Activated CD4-positive, alpha-beta memory T cell treated with anti-CD3 and anti-CD28 coated beads for 36 hours (primary cell): ENCODE measurements at places on chromosomes 11 and 22. TPM values are rescaled to one million over a fixed set of nuclear protein-coding genes. Genes with fewer than 3 reads are reported as not detected.

DNA sequence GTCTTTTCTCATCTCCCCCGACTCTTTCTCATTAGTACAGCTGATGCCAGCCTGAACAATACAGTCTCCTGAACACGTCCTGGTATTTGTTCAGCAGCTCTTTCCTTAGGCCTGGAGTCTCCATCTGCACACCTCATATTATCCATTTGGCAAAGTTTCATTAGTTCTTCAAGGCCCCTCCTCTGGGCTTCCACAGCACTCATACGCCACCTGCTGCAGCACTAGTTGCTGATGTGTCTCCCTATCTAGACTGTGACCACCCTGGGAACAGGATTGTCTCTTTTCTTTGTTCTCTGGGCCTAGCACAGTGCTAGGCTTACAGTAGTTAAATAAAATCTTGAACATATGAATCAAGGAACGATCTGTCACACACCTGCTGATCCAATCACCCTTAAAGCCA is 17.2 kb downstream of the DCHS1 start:
- H3K4me3 ChIP-seq = no peak overlapping the region
- no peak overlapping the region for H3K27ac ChIP-seq

GRCh38 chr11:25890626-25891260 is 441.2 kb upstream of the ANO3 start:
- H3K4me3 ChIP-seq = no peak overlapping the region
- no peak for DNase-seq
- H3K27ac ChIP-seq = no peak overlapping the region
- no peaks in the 10 kb centered on the region for H3K36me3 ChIP-seq

DNA sequence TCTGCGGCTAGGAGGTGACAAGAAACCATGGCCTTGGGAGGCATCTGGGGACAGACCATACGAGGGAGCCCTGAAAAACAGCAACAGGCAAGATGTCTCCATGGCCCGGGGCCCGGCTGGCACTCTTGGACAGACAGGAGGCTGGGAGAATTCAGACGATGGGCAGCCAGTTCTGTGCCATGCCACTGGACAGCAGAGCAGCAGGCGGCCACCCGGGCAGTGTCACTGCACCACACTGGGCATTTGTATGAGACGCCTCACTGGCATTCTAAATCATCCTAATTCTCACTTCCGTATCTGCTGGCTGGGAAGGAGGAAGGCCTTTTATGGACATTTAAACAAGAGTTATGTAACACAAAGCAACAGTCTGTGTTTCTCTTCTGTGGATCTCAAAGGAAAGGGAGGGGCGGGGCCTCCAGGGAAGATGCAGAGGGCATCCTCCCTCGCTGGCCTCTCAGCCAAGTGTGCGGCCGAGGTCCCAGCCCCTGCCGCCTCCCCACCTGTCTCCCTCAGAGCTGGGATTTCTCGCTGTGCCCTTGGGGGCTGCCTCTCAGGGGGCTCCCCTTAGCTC is 350.3 kb downstream of the SHANK2 start:
- no peak overlapping the region for H3K4me3 ChIP-seq
- no peaks in the 10 kb centered on the region for H3K4me1 ChIP-seq
- no peaks in the 10 kb centered on the region for H3K36me3 ChIP-seq
- DNase-seq = no peak
- no peak overlapping the region for H3K27ac ChIP-seq

FAM181B gene
- total RNA-seq = not detected

NRGN gene
- total RNA-seq = 17.0 TPM

PPFIA1 gene
- 23.1 TPM for total RNA-seq

GRCh38 chr22:29813563-29813962 is 24.5 kb downstream of the ASCC2 start:
- H3K27me3 ChIP-seq = no peaks in the 10 kb centered on the region
- peaks cover 46% of the 10 kb centered on the region for H3K36me3 ChIP-seq
- no peaks in the 10 kb centered on the region for H3K4me1 ChIP-seq
- no peak for DNase-seq
- no peak overlapping the region for H3K4me3 ChIP-seq

GRCh38 chr22:36455571-36456463 is 25.6 kb downstream of the TXN2 start:
- peak overlapping the region; percentile 51 for H3K27ac ChIP-seq
- H3K4me3 ChIP-seq = peak overlapping the region; percentile 53
- H3K4me1 ChIP-seq = peaks cover 39% of the 10 kb centered on the region
- H3K36me3 ChIP-seq = no peaks in the 10 kb centered on the region
- no peaks in the 10 kb centered on the region for H3K27me3 ChIP-seq
- peak; percentile 31 for DNase-seq

NCR3LG1 gene
- total RNA-seq = 0.82 TPM

DNA sequence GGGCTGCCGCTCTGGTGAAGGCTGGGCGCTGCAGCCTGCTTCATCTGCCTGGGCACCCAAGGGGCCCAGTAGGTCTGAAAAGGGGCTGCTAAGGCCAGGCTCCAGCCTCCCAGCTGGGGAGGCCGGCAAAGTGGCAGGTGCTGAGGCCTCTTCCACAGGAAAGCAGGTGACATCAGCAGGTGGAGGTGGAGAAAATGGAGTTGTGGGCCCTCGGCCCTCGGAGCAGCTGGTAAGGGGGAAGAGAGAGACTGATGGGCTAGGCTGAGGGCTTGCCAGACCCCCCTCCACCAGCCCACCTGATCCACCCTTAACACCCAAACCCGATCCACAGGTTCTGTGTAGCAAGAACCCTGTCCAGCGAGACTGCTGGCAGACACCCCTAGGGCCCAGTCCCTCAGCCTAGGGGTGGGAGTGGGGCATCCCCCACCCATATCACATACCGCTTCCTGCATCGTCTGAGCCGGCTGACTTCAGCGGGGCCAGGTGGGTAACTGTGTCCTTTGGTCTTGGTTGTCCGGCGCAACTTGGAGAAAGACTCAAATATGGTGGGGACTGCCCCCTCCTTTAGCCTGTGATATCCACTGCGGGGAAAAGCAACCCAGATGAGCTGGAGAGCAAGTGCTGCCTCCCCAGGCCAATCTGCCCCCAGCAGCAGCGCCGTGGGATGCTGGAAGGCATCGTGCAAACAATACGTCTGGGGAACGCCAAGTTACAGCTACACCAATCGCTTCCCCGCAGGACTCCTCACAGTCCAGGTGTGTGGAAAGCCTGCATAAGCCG is 1.5 kb downstream of the THAP7 start:
- H3K27ac ChIP-seq = peak overlapping the region; percentile 97
- DNase-seq = no peak
- H3K27me3 ChIP-seq = no peaks in the 10 kb centered on the region
- H3K36me3 ChIP-seq = peaks cover 10% of the 10 kb centered on the region

DNA sequence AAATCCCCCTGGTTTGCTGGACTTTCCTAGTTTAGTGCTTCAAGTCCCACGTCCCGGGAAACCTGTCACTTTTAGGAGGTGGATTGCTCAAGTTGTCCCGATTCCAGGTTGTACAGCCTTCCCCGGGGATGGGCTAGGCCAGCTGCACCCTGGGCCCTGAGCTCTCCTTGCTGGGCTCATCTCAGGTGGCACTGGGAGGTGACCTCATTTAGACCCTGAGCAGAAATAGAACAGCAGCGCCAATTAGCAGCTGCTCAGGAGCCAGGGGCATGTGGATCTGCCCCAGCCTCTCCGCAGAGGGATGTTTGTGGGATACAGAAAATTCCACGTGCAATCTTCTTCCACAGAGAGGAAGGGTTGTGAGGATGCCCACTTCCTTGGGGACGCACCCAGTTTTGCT is 9.6 kb upstream of the CERK start:
- no peaks in the 10 kb centered on the region for H3K27me3 ChIP-seq
- peaks cover 4% of the 10 kb centered on the region for H3K36me3 ChIP-seq
- H3K4me3 ChIP-seq = no peak overlapping the region
- H3K4me1 ChIP-seq = peaks cover 27% of the 10 kb centered on the region
- DNase-seq = no peak

OSBPL5 gene
- total RNA-seq = 4.6 TPM

OR2D2 gene
- not detected for total RNA-seq

CRACR2B gene
- total RNA-seq = 2.3 TPM

DNA sequence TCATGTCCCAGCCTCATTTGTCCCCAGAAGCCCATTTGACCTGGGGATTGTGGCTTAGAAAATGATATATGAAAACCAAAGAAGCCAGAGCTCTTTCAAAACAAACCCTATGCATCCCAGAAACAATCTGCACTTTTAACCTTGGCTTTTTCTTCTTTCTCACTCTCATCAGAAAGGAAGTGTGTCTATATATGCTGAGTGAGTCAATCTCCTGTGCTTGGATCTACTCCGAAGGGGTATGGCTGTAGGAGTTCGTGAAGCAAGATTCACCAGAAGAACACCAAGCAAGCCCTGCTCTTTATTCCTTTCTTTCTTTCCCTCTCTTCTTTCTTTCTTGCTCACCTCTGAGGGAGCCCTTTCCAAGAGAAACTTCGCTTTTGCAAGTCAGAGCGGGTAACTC is 636 bp downstream of the PAMR1 start:
- DNase-seq = no peak
- H3K4me1 ChIP-seq = no peaks in the 10 kb centered on the region
- H3K27ac ChIP-seq = no peak overlapping the region
- H3K36me3 ChIP-seq = no peaks in the 10 kb centered on the region
- peaks cover 64% of the 10 kb centered on the region for H3K27me3 ChIP-seq

GRCh38 chr11:67641338-67642172 is 2.0 kb upstream of the TBX10 start:
- H3K27me3 ChIP-seq = peaks cover 3% of the 10 kb centered on the region
- no peak overlapping the region for H3K27ac ChIP-seq
- peaks cover 9% of the 10 kb centered on the region for H3K4me1 ChIP-seq
- no peaks in the 10 kb centered on the region for H3K36me3 ChIP-seq

DNA sequence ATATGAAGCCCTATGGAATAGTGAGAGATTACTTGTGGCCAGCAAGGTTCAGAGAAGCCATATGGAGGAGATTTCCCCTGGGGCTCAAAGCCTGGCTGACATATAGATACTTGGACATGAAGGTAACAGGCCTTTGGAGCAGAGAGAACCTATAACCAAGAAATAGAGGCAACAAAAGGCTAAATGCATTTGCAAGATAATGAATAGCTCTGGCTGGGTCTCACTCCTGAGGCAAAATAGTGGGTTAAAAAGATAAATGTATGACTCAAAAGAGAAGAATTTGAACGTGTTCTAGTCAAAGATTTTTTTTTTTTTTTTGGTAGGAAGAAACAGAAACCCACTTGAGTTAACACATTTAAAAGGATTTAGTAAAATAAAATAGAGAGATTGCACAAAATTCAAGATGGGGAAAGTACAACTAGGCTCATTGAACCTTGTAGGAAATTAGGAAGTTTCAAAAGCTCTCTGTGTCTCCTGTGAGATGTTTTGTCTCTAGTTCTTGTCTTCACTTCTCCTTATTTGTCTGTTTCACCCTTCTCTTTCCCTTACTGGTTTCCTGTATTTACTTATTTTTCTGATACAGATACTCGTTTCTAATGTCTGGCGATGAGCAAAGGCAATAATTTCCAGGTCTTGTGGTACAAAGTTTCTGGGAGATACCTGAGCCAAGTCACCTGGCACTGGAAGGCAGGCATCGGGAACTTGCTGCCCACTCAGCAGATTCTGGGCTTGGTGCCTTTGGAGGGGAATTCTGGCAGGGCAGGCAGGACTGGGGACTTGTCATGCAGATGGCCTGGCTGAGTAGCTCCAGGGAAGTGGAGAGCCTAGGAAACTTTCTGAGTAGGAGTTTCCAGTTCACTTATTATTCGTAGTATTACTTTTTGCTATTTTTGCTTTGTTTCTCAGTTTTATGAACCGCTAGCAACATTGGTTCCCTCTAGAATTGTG is 49.2 kb upstream of the SESN3 start:
- no peak overlapping the region for H3K27ac ChIP-seq
- H3K27me3 ChIP-seq = no peaks in the 10 kb centered on the region
- H3K36me3 ChIP-seq = no peaks in the 10 kb centered on the region
- no peak overlapping the region for H3K4me3 ChIP-seq
- no peak for DNase-seq

CHRNA10 gene
- 0.57 TPM for total RNA-seq

TUT1 gene
- total RNA-seq = 34.2 TPM

GRCh38 chr11:67584205-67584880 is 731 bp downstream of the GSTP1 start:
- DNase-seq = peak; percentile 59
- H3K27me3 ChIP-seq = no peaks in the 10 kb centered on the region
- peak overlapping the region; percentile 73 for H3K27ac ChIP-seq
- peak overlapping the region; percentile 77 for H3K4me3 ChIP-seq
- peaks cover 49% of the 10 kb centered on the region for H3K4me1 ChIP-seq

GRCh38 chr11:92607969-92608722 is 361.3 kb upstream of the MTNR1B start:
- no peaks in the 10 kb centered on the region for H3K4me1 ChIP-seq
- H3K27ac ChIP-seq = no peak overlapping the region
- H3K4me3 ChIP-seq = no peak overlapping the region
- DNase-seq = no peak
- no peaks in the 10 kb centered on the region for H3K27me3 ChIP-seq
- no peaks in the 10 kb centered on the region for H3K36me3 ChIP-seq

ESAM gene
- 0.64 TPM for total RNA-seq

APOL5 gene
- not detected for total RNA-seq

DNA sequence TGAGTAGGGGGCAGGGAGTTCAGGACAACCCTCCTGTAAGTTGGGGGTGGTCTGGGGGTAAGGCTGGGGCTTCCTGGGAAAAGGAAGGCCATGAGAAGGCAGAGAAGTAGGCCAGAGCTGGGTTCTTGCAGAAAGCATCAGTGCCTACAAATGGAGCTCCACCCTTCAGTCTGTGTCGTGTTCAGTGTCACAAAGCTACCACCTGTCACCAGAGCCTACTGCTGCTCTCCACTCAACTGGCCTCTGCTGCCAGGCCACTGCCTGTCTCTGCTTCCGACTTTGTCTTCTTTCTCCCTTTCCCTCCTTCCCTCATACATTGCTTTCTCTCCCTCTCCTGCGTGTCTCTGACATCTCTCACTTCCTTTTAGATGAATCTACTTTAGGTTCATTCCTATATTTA is 3.4 kb upstream of the WBP2NL start:
- no peak for DNase-seq
- H3K36me3 ChIP-seq = peaks cover 4% of the 10 kb centered on the region
- H3K4me3 ChIP-seq = no peak overlapping the region
- H3K27me3 ChIP-seq = no peaks in the 10 kb centered on the region

TNKS1BP1 gene
- 14.0 TPM for total RNA-seq

- DNase-seq = no peak
- H3K4me1 ChIP-seq = no peaks in the 10 kb centered on the region
- H3K4me3 ChIP-seq = no peak overlapping the region
- H3K27me3 ChIP-seq = peaks cover 15% of the 10 kb centered on the region
These were observed 39.7 kb upstream of the SLC6A5 start for GRCh38 chr11:20559523-20560300.

- H3K4me1 ChIP-seq = peaks cover 43% of the 10 kb centered on the region
- no peak overlapping the region for H3K27ac ChIP-seq
- H3K36me3 ChIP-seq = peaks cover 21% of the 10 kb centered on the region
- no peak for DNase-seq
- no peak overlapping the region for H3K4me3 ChIP-seq
These were observed 2.2 kb upstream of the TRIM3 start for GRCh38 chr11:6475936-6476335.

- H3K36me3 ChIP-seq = no peaks in the 10 kb centered on the region
- no peak overlapping the region for H3K27ac ChIP-seq
- peaks cover 3% of the 10 kb centered on the region for H3K27me3 ChIP-seq
- no peaks in the 10 kb centered on the region for H3K4me1 ChIP-seq
- DNase-seq = no peak
- H3K4me3 ChIP-seq = no peak overlapping the region
These were observed 27.6 kb downstream of the TENM4 start for GRCh38 chr11:79413268-79413667.
